ENCODE measurements at places on chromosomes 12 and 14.

GRCh38 chr14:76720382-76720813, 40.9 kb upstream of the VASH1 start:
- DNase-seq, result peak; percentile 62

- no peak for DNase-seq
Measured at GRCh38 chr12:46487567-46488131, 115.1 kb upstream of the SLC38A2 start.

DNA sequence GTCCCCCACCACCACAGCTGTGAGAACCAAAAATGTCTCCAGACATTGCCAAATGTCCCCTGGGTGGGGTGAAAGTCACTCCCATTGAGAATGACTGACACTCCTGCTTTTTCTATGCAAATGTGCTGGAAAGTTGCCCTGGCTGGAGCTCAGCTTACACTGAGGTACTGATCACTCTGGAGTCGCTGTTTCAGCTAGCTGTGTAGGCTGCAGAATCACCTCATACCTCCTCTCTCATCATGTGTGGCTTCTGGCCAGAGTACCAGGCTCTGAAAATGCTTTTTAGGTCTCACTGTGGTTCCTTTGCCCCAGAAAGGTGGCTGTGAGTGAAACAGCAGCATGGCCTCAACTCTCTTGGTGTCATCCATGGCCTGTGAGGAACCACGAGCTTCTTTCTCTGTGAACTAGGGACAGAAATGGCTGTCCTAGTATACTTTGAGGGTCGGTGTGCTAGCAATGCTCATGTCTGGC, 414.4 kb downstream of the DPF3 start:
- peak; percentile 34 for DNase-seq

DNA sequence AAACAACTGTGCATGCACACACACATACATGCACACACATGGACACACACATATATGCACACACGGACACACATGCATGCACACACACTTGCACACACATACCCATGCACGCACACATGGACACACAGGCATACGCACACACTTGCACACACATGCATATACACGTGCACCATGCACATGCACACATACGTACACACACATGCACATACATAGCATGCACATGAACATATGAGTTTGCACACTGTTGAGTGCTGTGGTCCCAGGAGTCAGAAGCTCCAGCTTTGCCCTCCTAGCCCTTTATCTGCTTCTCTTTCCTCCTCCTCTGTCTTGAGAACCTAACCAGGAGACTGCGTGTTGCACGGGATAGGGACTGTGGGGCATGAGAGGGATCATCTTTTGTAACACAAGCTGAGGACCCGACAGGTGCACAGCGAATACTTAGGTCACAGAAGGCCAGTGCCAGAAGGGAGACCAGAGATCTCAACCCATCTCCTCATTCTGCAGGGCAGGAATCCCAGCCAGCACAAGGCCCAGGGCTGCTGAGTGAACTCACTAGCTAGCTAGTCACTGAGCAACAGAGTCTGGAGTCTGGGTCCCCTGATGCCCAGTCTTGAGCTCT, 3.5 kb upstream of the LRTM2 start:
- DNase-seq, result no peak

- no peak for DNase-seq
Measured at GRCh38 chr12:8491646-8492530, 21.4 kb upstream of the CLEC4D start.

DNA sequence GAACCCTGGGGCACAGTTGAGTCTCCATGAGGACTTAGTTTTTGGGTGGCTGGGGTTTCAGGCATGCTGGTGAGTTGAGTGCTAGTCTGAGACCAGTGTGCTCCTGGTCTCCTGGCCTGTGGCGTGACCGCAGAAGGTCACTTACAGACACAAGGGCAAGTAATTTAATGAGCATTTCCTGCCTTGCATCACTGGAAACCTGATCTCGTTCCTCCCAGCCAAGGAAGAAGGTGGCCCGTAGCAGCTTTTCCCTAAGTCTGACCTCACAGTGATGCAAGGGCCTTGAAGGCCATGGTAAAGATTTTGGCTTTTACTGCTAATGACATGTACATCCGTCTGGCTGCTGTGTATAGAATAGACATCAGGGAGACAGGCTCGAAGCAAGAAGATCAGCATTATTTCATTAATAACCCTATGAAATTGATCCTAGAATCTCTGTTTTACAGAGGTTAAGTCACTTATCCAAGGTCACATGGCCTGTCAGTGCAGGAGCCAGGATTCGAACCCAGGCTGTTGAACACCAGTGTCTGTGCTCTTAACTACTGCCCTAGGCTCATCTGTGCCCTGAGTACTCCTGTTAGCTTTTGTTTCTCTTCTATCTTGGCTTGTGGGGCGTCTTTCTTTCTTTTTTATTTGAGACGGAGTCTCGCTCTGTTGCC, 4.6 kb downstream of the TMEM120B start:
- no peak for DNase-seq

GRCh38 chr14:102319351-102320032, at the start of gene ZNF839:
Gene ZNF839 (plus strand): TSS chr14:102319746. CDS start chr14:102319766, 20 bp downstream.
- peak; percentile 95 for DNase-seq

- no peak for DNase-seq
Measured at GRCh38 chr14:70707138-70708038, 65.7 kb downstream of the TTC9 start.

GRCh38 chr14:90782892-90783291, 33.3 kb downstream of the TTC7B start:
- peak; percentile 23 for DNase-seq

- DNase-seq, result no peak
Measured at GRCh38 chr12:84756961-84757360, 155.6 kb downstream of the SLC6A15 start.
